Dermis microvascular lymphatic vessel endothelial cell (primary cell): ENCODE measurements at places on chromosomes 1 and 21.

- no peak for DNase-seq
These were observed 841.9 kb downstream of the LTN1 start for GRCh38 chr21:28150778-28151177.

DNA sequence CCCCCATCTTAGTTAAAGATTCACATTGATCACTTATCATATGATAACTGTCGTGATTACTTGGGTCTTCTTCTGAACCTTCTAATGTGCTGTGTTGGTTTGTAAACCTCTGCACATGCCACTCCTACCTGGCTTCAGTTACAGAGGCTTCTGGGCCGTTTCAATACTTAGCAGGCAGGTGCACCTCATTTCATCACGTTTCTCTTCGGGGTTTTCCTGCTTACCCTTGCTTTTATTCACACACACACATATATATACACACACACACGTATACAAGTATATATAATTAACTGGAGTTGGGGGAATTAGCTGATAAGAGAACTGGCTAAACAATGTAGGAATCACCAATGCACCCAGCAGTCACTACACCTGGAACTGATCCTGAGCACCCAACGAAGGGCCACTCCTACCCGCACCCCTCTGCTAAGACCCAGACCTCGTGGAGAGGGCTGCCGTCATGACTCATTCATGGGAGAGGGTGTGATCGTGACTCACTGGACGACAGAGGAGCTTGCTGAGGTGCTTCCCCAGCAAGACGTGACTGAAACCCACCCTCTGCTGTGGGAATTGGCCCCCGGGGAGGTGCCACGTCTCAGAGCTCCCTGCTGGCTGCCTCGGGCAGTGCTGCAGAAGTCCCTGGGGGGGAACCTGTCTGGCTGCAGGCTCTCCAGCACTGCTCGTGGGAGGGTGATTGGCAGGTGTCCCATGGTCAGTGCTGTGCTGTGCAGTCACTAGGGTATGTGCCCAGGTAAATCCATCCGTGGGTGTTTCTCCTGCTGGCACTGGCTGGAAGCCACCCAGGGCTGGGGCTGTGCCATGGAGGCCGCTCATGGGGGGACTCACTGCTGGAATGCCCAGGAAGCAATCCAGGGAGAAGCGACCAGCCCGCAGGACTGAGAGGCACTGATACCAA is 166.6 kb downstream of the DYRK1A start:
- DNase-seq, result peak; percentile 40

DNA sequence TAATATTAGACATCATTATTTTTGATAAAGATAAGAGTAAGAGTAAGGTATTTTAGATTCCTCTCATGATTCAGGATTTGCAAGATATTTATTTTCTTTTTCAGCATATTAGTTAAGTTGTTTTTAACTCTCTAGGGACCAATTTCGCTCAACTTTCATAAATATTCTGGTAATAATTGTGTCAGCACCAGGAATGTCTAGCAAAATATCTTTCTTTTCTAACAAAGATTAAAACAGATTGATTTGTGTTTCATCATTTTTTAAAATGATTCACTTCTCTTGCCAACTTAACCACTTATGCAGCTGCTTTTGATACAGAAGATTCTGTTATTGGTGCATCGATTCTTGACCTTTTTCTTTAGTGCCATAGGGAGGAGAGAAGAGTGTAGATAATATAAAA is 172.8 kb upstream of the PTGFR start:
- DNase-seq, result no peak

DNA sequence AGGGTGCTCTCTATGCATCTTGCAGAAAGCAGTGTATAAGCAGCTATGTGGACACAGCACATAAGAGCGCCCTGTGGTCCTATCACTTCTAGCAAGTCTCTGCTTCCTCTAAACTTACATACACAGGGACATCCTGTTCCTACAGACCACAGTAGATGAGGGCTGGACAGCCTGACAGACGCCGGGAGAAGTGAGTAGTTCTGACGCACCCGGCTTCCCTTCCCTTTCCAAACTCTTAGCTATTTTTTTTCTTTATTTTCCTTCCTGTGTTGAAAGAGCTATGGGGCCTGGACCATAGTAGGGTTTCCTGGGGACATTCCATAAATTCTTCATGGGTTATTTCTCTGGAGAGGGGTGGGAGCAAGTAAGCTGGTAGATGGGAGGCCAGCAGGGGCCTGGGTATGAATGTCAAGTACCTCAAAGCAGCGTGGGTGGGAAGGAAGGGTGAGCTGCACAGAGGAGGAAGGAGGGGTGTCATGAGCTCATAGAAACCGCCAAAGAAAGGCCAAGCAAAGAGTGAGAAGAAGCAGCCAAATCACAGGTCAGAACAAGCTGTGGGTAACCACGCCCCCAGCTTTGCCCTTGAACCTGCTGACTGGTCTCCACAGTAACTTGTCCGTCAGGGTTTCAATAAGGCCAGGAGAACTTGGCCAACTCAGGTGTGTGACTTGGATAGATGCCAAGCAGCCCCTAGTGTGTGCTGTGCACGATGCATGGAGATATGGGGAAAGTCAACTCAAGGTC is 36.6 kb downstream of the PLXNA2 start:
- peak; percentile 96 for DNase-seq

DNA sequence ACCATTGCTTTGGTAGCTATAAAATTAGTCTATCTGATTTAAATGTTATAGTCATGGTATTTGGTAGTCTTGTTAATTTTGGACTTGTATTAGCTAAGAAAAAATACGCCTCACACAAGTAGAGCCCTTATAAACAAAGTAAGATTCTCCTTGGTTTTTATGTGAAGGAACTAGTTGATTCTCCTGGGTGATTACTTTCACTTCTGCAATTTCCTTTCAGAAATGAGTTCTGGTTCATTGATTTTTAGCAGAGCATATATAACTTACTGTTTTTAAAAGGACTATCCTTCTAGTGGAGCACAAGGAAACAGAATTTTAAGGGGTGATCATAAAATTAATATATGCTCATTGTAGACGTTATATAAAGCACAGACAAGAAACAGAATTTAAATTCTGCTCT is 120.1 kb downstream of the BACH1 start:
- DNase-seq, result no peak
